NCI-H187 (cell line): ENCODE measurements at places on chromosomes 2 and 18.

DNA sequence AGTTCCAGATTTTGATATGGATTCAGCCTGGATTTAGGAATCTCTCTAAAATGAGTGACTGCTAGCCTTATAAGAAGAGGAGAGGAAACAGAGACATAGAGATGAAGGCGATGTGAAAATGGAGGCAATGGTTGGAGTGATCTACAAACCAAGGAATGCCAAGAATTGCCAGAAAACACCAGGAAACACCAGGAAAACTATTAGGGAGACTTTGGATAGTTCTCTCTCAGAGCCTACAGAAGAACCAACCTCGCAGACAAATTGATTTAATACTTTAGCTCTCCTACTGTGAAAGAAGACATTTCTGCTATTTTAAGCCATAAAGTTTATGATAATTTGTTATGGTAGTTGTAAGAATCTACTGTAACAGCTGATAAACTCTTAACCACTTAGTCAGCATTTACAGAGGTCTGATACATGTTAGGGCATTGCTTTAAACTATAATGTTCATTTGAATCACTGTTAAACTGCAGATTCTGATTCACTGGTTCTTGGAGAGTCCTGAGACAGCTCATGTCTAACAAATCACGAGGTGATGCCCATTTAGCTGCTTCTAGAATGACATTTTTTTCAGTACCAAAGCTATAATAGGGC, 1702.6 kb upstream of the LRRTM1 start:
- no peak for DNase-seq

- no peak for DNase-seq
Observed at GRCh38 chr2:132562245-132562644, 107.8 kb downstream of the LYPD1 start.

GRCh38 chr18:7626922-7627440, 59.9 kb downstream of the PTPRM start:
- DNase-seq = no peak

GRCh38 chr2:156765450-156765849, 329.3 kb downstream of the GPD2 start:
- no peak for DNase-seq

GRCh38 chr2:127029350-127030051, 77.5 kb downstream of the BIN1 start:
- DNase-seq = no peak

GRCh38 chr2:173054466-173054865, 21.2 kb upstream of the MAP3K20 start:
- DNase-seq = no peak

DNA sequence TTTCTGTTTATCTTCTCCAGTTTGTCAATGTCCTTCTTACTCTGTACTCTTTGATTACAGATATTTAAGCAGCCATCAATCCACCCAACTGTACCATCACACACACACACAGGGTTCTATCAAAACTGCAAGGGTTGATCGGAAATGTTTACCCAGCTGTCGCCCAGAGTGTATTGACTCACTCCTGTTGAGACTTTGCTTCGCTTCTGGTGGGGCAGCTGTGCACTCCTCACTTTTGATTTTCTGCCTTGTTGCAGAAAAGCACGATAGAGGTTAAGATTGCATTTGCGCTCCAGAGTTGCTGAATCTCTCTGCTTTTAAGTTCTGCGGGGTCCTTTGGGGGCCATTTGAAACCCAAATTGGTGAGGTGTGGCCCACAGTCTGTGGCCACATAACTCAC, 216.2 kb downstream of the SETBP1 start:
- DNase-seq = no peak

GRCh38 chr2:45962177-45962921, 310.9 kb downstream of the PRKCE start:
- no peak for DNase-seq

- no peak for DNase-seq
Observed at GRCh38 chr2:178553047-178553446, 72.8 kb downstream of the PLEKHA3 start.

GRCh38 chr18:13136056-13136903, 82.3 kb upstream of the LDLRAD4 start:
- no peak for DNase-seq

DNA sequence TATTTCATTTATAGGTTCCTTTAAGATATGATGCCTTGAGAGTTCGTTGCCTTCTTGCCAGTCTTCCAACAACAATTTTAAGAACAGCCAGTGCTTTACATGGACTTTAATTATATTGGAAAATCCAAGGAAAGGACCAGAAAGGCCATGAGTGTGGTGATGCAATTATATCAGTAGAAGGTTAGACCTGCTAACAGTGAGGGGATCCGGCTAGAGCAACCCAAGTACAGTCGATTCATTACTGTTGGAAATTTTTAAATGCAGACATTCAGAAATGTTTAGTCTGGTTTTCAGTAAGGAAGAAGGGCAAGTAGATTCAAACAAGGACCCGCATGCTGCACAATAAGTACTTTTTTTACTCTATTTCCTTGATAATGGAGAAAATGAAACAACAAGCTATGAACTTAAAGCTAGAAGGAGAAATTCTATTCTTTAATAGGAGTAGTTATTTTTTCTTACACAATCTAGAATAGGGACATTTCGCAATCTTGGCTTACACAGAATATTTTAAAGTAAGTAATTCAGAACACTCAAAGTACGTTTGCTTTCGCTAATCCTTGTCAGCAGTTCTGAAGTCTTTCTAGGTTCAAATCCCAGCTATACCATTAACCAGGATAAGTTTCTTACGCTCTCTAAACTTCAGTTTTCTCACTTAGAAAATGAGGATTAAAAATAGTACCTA, 405.5 kb downstream of the MEIS1 start:
- DNase-seq = no peak

DNA sequence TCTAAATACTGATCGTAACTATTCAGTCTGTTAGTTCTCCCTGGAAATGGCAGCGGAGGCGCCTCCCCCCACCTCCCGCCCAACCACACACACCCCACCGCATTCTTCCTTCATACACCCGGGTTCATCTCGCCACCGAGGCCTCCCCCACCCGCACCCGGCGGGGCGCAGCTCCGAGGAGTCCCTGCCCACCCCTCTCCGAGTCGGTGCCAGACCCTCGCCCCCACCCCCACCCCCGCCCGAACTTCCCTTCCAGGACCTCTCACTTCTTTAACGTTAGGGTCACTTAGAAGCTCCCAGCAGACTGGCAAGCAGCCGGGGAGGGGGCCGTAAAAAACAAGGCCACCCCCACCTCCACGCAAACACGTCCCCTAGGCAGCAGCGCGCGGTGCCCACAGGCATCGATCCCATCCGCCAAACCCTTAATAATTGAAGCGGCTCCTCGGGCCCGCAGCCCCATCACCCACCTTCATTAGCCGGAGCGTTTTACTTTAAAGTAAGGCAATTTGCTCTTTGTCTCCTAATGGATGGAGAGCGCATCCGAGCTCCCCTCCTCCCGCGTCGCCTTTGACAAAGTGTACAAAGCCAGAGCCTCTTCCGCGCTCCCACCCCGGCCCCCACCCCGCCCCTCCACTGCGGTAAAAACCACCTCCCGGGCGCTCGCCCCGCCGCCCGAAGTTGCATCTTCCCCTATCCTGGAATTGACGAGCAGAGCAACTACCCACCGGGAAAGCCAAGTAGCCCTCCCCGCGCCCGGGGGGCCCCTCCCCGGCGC, 624 bp downstream of the ZNF516 start:
- DNase-seq = no peak

DNA sequence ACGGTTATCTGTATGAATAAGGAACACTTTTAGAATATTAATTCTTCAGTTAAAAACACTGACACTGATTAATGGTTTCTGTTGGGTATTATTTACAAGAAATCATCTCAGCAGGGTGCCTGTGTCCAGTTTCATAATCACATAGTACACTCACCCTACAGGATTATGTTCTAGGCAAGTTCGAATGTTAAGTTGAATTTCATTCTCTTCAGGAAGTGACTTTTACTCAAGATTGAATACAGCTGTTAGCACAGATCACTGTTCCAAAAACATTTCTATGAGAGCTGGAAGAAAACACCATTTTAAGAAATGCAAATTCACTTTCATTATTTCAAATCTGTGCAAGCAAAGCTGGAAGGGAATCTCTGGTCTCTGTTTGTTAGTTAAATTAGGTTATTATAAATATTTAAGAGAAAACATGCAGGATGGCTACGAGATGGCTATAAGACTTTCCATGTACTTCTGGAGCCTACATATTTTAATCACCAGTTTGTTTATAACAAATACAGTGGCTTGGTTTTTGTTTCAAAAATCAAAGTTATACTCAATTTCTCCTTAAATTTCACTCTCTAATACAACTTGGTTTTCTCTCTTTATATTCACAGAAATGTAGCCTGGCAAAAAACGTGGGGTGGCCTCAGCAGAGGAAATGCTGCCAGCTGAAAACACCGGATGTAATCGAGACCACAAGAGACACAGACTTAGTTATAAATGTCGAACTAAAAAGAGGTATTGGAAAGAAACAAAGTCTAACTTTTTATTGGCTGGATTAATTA, 65.8 kb downstream of the RBMS1 start:
- DNase-seq = no peak

- no peak for DNase-seq
Observed at GRCh38 chr2:21268878-21269224, 145.1 kb downstream of the TDRD15 start.

- no peak for DNase-seq
Observed at GRCh38 chr2:66515743-66516142, 80.8 kb downstream of the MEIS1 start.

- DNase-seq = no peak
Observed at GRCh38 chr2:234026693-234027254, 23.7 kb upstream of the SPP2 start.

DNA sequence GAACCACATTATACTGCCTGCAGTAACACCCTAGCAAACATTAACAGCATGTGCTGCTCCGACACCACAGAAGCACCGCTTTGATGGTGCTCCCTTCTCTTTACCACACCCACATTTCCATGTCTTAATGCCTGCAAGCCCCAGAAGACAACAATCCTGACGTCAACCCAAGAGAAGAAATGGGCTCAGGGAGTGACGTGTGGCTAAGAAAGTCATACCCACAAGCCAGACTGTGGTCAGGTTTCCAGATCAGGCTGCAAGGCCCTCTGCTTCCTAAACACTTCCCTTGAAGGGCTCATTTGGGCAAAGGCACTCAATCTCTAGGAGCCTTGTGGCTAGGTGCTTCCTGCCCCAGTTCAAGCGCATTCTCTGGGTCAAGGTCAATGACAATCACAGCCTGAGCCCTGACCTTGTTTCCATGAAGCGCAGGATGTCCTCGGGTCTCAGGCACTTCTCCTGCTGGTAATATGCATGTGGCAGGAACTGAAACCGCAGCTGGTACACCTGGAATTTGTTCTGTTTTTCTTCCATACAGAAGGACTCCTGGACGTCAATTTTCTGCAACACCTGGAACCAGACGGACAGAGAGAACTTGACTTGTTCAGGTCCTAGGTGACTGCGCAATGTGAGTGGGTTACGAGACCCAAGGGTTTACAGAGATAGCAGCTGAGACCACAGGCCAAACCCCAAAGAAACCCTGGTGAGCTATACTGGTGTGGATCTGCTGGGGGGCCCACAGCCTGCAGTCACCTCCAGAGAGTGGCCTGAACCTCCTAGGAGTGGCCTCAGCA, 67.2 kb downstream of the POLR1A start:
- DNase-seq = no peak

GRCh38 chr2:97848306-97848705, 134.9 kb downstream of the ZAP70 start:
- no peak for DNase-seq

DNA sequence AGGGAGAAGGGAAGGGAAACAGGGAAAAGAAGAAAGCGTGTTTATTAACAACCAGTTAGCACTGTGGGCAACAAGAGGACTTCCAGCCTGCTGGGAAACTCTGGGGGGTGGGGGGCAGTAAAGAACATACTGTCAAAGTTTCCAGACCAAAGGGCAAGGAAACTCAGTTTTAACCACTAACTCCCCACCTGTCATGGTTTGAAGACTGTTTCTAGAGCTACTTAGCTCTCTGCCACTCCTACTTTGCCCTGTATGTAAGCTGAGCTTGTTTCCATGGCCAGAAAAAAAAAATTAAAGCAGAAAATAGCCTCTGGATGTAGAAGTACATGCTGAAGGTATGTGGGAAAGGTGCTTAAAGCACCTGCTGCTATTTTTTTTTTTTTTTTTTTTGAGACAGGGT, 11.0 kb upstream of the PTPN2 start:
- no peak for DNase-seq

GRCh38 chr2:22530131-22530530, 854.8 kb upstream of the KLHL29 start:
- DNase-seq = no peak

GRCh38 chr2:207244971-207245925, 79.5 kb upstream of the KLF7 start:
- DNase-seq = no peak

- no peak for DNase-seq
Observed at GRCh38 chr2:43169099-43169945, 57.1 kb downstream of the ZFP36L2 start.

GRCh38 chr2:219576505-219577388, 4.6 kb downstream of the INHA start:
- no peak for DNase-seq

DNA sequence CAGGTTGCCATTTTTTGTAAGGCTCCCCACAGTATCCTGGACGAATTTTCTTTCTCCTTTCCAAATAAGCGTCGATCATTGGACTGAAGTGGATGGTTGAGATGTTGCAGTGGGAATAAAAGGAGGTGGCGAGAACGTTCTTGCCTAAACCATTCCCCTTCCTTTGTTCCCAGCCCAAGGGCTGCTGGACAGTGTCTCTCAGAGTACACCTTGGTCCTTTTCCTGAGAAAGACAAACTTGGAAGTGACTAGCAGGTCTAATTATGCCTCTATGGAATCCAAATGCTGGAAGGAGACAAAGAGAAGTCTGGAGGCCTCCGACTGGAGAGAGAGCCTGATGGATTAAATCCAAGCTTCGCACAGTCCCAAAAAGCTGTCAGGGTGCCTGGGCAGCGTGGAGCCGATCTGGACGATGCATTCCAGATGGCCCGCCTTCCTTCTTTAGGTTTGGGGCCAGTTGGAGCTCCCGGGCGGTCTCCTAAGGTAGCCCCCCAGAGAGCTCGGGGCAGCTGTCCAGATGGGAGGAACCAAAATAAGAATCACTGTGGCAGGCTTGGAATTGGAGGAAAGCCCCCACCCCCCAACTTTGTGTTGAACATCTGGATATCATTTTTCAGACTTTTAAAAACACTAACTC, 186.8 kb downstream of the TMEM247 start:
- no peak for DNase-seq

DNA sequence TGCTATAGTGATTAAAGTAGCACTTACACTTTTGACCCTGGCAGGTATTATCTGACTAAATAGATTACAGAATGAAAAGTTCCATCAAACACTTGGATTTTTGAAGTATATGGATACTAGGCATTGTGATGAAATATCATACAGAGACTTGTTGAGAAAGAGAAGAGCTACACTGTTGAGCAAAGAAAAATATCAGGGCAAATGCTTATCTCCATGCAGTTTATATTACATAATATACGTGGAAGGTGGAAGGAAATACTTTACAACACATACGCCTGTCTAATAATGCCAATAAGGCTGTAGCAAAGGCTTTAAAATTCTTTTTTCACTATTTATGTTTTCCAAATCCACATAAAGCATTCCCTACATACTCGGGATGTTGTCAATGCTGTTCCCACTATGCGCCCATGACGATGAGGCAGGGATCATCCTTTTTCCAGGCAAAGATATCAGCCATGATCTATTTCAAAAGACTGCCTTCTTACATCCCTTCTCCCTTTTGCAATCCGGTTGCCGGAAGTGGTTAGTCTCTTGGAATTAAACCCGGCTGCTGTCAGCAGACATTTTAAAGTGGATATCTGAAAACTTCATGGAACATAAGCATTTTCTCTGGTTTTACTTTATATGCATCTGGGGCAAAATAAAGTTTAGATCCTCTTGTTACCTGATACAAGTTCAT, 92.6 kb upstream of the ITGA4 start:
- DNase-seq = no peak

GRCh38 chr2:95268211-95269035, 5.8 kb upstream of the PROM2 start:
- no peak for DNase-seq
